ENCODE measurements at places on chromosomes 11 and 22.

- no peak for DNase-seq
These were observed 9.9 kb downstream of the OVCH2 start for GRCh38 chr11:7696424-7696823.

GRCh38 chr11:120295099-120295498, 30.0 kb upstream of the TLCD5 start:
- DNase-seq: no peak

DNA sequence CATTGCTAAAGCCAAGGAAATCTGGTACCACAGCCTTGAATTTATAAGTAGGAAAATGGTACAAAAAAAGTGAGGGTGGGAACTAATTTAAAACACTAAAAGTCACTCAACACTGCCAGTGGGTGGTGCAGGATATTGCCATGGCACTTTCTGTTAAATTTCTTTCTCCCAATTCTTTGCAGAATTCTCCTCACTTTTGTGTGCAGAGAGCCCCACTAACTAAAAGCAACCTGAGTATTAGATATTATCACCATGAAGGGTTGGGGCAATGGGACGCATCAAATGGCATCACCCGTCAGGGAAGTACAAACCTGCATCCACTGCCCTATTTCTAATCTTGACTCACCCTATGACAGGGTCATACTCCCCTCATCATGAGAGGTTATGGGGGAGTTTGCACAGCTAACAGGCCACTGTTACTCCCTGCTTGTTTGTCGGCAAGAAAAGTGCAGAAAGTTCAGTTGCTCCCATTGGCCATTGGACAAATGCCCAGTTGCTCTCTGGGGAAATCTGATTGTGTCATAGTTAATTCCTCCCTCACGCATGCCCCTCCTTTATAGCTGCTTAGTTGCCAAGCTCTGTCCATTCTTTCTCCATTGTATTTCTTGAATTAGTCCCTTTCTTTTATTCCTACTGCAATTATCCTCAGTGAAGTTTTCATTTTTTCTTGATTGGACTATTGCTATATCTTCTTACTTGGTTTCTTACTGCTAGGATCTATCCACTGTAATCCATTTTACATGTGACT, 93.8 kb upstream of the BLID start:
- DNase-seq: peak; percentile 83

DNA sequence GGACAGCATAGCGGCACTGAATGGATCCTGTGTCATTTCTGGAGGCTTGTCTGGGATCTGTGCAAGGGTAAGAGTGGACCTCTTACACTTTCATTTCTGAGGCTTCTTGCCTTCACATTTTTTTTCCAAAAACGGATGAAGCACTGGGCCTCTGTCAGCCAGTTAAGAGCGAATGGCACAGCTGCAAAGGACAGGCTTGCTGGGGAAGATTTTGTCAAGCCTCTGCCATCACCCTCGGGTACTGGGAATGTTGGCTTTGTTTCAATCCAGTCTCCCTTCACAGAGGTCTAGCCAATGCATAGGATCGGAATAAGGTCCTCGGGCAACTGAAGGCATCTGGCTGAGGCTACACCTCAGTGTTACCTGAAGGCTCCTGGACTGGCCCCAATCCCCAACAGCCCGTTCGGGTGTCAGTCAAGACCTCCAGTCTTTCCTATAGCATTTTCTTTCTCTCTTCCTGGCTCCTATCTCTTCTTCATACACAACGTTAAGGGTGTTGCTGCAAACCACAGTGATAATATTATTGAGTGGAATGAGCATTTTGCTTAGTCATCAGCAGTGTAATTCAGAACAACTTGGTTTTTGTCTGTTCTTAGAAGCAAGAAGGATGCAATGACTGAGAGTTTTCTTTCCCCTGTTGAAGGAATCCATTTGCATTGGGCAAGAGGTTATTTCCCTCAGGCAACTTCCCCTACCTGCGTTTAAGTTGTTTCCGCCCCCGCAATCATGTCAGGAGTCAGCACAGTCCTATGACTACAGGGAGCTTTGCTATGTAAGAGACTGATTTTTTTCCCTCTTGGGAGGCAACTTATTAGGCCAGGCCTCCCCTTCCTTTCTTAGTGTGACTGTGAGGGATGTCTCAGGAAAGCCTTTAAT, 22.8 kb downstream of the NPAT start:
- DNase-seq: peak; percentile 66

- DNase-seq: no peak
These were observed 97.6 kb downstream of the KCNQ1 start for GRCh38 chr11:2542406-2542805.

DNA sequence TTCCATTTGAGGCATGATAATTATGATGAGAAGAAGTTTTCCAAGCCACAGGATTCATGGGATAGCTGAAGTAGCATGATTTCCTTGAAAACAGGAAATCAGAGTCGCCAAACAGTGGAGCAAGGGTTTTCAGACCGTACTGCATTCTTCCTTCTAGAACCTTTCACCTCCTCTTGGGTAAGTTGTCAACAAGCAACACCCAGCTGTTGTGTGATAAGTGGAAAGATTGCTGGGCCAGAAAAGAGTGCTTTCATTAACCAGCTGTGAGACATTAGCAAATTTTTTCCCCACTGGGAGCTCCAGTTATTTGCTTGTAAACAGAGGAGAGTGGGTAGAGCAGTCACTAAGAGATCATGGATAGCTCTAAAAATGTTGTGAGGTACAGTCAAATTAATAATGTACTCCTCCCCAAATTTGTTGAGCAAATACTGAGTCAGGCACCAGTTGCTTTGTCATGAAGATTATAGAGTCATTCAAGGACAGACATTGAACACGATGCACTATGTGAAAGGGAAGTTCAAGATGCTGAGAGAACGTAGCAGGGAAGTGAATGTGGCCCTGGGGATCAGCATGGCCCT, 11.7 kb upstream of the MPEG1 start:
- peak; percentile 60 for DNase-seq

- DNase-seq: no peak
These were observed 17.4 kb upstream of the CREB3L1 start for GRCh38 chr11:46259971-46260560.

GRCh38 chr11:17328871-17329494, 22.6 kb upstream of the NCR3LG1 start:
- DNase-seq: no peak

- DNase-seq: no peak
These were observed 8.4 kb upstream of the CSNK1E start for GRCh38 chr22:38325587-38325986.

DNA sequence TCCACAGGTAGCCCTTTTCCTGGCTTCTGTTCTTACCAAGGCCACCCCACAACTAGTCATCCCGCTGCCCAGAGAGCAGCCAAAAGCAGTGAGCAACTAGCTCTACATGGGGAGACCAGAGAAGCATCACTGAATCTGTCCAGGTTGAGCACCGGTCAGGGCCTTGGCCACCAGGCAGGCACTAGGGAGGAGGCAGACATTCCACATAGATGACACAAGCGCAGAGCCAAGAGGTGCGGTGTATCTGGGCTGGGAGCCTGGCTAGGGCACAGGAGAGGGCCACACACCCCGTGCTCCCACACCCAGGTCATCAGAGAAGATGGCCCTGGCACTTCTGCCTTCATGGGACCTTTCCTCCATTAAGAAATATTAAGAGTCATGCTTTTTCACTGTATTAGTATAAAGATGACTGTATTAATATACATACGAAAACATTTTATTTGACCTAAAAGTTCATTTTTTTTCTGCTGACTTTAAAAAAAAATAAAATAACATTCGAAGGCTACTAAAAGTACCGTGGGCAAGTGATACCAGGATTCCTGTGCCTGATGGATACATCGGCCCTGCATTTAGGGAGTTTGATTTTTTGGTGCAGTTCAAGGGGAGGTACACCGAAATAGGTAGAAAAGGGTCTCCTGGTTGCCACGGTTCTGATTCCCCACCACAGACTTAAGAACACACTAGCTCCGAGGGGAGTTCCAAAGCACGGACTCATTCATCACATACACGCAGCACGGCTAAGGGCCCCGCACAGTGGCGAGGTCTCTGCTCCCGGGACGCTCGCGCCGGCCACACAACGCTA, 1.2 kb downstream of the DGCR2 start:
- peak; percentile 75 for DNase-seq

- no peak for DNase-seq
These were observed 119.7 kb upstream of the CD82 start for GRCh38 chr11:44445500-44446365.

DNA sequence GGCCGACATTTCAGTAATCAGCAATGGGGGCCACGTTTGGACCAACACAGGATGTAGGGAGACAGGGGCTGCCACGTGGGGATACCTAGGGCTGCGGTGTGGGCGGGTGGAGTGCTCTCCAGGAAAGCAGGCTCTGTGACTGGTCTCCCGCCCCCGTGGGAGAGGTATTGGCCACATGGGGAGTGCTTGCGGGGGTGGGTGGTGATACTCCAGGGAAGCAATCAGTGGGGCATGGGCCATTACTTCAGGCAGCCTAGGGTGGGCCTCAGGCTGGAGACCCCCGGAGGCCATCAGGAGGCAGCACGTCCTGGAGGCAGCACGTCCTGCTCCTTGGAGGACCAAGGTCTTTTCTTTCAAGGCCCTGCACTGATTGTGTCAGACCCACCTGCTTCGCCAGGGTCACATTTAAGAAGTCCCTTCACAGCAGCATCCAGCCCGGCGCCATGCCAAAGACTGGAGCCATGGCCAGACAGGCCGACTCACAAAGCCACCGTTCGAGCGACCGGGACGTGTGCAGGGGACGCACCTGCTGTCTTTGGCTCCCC, 3.0 kb upstream of the MUC2 start:
- DNase-seq: no peak

- no peak for DNase-seq
These were observed 10.0 kb downstream of the ROBO4 start for GRCh38 chr11:124887667-124888013.

DNA sequence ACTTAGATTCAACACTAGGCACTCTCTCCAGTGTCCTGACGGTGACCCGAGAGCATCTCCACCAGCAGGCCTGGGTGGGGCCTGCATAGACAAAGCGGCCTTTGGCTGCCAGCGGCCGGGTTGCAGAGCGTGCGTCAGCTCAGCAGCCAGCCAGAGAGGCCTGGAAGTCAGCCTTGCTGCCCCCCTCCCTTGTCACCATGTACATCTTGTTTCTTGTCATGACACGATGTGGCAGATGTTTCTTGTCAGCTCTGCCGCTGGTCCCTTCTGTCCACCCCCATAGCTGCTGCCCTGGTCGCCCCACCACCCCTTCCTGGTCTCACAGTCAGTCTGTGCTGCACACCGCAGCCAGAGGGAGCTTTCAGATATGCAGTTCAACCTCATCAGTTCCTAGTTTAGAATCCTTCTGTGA, 33.1 kb upstream of the CBX7 start:
- DNase-seq: peak; percentile 98

- no peak for DNase-seq
These were observed 650.0 kb downstream of the BRD1 start for GRCh38 chr22:49177666-49178065.

DNA sequence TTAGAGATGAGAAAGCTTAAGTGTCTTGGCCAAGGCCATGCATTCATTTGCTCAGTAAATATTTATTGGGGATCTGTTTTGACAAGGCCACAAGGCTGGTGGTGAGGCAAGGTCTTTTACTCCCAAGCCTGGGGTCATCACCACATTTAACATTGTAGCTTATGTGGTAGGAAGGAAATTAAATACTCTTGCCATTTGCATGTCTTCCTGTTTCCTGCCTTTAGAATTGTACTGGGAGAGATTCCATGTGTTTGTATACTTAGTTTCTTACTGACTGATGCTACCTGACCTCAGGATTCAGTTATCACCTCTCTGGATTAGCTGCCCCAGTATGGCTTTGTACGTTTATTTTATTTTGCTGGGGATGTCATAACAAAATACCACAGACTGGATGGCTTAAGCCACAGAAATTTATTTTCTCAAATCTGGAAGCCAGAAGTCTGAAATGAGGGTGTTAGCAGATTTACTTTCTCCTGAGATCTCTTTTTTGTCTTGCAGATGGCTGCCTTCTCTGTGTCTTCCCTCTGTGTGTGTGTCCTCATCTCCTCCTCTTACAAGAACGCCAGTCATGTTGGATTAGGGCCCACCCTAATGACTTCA, 44.8 kb downstream of the SPECC1L start:
- DNase-seq: no peak

DNA sequence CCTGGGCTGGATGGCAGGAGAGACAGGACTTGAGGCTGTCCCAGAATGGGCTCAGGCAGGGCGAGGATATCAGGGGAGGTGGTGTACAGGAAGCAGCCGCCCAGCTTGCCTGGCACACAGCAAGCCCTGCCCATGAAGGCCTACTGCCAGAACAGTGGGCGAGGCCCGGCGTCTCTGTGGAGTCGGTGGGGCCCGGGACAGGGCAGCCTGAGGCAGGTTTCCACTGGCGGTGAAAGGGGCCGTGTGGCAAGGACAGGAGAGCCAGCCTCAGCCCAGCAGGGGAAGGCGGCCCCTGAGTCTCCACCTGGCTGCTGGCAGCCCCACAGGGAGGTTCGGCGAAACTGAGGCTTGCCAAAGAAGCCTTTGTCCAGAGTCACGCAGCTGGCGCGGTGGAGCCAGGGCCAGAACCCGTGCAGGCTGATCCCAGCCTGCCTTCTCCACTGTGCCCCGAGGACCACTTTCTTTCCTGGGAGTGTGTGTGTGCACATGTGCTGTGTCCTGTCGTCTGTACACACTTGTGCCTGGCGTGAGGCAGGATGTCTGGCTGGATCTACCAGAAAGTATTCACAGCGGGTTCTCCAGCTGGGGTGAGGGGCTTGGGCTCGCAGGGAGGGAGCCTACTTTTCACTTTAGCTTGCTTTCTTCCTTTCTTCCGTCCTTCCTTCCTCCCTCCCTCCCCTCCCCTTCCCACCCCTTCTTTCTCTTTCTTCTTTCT, 1.2 kb downstream of the TSPO start:
- DNase-seq: peak; percentile 91

Measured in GM23248 (cell line).